Esophagus squamous epithelium (tissue), 5 donors: ENCODE measurements at places on chromosomes 2 and 18.

GRCh38 chr2:239856620-239857285, 168.4 kb downstream of the NDUFA10 start:
- DNase-seq = no peak

DNA sequence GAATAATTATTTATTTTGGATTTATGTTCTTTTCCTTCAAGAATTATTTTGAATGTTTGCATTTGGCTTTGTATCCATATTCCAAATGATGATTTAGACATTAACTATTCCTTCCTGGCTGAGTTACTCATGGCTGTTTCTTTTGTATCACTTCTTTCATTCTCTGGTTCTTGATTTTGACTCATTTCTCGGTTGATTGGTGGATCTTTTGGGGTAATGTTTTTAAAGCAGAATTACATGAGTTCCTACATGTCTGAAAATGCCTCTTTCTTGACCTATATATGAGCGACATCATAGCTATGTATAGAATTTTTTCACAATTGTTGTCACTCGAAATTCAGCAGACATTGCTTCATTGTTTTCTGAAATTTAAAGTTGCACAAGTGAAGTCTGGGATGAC, 39.5 kb downstream of the CYP26B1 start:
- DNase-seq = no peak

GRCh38 chr2:74375838-74376237, 4.3 kb downstream of the DCTN1 start:
- DNase-seq = no peak

DNA sequence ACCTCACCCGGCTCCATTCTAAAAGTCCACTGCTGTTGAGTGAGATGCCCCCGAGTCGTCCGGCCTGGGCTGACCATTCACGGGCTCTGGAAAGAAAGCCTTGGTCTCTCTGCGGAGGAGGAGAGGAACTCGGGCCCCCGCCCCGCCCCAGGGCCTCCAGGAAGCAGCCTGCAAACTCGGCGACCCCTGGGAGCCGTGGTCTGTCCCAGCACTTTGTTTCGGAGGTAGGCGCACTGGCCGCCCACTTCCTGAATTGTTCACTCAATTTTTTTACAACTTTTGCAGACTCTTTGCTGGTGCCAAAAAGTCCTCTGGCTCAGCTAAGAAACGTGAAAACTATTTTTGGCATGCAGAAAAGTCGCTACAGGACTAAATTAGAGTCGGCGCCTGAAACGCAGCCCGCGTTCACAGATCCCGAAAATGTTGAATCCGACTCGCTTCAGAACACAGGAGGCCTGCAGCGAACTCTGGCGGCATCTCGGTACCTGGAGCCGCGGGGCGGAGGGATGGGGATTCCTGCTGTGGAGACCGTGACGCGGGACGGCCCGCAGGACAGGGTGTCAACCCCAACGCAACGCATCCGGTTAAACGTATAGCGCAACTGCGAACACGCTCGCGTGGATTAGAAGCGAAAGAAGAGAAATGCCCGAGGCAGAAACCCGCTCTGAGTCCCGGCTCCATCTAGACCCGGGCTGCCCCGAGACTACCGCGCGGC, 1.5 kb downstream of the PXDN start:
- no peak for DNase-seq

GRCh38 chr2:88211003-88211808, 41.1 kb downstream of the THNSL2 start:
- no peak for DNase-seq

GRCh38 chr2:108927936-108928659, 60.9 kb downstream of the EDAR start:
- no peak for DNase-seq

DNA sequence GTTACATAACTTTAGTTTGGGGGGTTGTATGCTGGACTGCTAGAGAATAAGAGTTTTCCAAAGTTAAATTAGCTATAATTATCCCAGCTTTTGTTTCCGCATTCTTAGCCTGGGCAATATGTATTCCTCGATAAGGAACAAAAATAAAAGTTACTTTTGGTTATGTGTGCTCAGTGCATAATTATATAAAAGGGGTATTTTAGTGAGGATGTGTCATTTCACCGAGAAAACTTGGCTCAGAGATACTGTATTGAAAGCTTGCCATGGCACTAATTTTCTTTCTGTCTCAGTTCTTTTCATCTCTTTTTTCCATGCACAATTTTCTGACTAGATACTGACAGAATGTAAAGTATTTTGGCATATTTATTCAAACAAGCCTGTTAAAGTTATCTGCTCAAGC, 28.2 kb downstream of the ARHGAP15 start:
- DNase-seq = no peak

DNA sequence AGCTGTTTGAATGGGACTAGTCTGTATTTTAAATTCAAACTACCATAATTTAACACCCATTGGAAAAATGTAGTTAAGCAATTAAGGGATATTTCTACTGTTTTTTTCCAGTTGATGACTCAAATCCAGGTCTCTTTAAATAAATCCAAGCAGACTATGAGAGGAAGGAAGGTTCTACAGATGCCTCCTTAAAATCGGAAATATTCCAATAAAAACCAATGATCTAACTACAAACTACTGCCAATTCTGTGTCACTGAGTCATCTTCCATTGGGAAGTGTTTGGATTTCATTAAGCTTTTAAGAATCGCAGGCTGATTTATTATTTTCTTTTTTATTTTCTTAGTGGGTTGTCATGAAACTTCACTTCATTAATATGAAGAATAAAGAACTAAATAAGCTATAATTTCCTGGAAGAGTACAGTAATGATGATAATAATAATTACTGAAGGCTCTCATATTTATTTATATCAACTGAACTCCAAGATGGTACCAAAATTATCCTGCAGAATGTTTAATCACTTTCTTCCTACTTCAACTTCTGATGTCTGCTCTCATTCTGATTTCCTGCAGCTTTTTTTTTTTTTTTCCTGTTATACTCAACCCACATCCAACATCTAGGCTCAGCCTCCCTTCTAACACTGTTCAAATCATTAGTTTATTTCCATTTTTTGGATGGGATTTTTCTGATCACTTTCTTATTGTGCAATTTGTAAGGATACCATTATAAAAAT, 166.3 kb upstream of the FN1 start:
- DNase-seq = no peak

DNA sequence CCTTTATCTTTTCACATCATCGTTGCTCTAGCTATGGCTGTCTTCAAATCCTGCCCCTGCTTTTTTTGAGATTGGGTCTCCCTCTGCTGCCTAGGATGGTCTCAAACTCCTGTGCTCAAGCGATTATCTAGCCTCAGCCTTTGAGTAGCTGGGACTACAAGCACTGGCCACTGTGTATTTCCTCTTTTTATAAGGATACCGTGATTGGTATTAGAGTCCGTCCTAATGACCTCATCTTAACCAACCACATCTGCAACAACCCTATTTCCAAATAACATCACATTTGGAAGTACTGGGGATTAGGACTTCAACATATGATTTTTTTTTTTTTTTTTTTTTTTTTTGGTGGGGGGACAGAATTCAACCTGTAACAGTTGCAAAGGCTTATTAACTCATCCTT, 9.1 kb downstream of the RESP18 start:
- no peak for DNase-seq

DNA sequence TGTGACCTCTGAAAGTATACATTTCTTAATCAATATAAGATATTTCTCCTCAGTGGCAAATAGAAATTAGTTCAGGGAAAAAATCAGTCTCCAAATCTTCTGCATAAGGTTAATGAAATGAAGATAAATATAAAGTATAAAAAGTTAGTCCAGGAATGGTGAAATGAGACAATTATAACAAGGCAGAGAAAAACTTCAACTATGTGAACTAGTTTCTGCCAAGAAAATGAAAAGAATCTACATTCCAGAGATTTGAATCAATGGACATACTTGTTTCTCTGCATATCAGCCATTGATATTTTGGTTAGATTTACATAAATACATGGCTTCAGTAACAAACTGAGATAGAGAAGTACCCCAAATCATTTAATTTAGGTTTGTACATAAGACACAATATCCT, 249.0 kb downstream of the EXOC6B start:
- DNase-seq = no peak

GRCh38 chr2:48677450-48677849, 59.8 kb downstream of the GTF2A1L start:
- DNase-seq = no peak

DNA sequence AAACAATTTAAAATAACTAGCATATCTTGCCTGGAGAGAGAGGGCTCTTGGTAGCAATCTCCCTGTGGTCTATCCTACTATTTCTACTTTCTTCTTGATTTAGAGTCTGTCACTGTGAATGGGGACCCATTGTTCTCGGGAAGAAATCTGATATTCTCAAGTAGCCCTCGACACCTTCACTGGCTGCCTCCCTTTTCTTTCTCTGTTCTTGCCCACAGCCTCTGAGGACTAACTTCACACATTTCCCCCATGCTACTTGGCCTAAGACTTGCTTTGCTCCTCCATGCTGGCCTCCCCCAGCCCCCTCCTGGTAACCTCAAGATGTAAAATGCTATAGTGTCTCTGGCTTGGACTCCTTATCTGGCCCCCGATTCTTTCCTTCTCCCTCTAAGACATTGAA, 58.8 kb upstream of the NT5C1B start:
- DNase-seq = no peak

DNA sequence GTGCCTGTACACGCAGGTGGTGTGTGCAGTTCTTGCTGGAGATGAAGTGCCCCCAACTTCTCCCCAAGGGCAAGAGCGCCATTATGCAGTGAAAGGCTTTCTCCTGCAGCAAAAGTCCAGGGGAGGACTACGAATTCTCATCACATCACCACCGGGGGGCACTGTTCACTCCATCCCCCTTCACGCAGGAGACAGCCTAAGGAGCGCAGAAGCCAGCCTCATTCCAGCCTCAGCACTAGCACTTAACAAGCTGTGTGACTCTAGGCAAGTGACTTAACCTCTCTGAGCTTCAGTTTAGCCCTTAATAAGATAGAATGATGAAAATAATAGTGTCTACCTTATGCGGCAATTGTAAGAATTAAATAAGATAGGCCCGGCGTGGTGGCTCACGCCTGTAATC, 32.3 kb downstream of the DNMT3A start:
- DNase-seq = no peak

GRCh38 chr2:118772487-118773200, 74.8 kb downstream of the EN1 start:
- DNase-seq = no peak
